ENCODE measurements at places on chromosomes 6 and 20.

DNA sequence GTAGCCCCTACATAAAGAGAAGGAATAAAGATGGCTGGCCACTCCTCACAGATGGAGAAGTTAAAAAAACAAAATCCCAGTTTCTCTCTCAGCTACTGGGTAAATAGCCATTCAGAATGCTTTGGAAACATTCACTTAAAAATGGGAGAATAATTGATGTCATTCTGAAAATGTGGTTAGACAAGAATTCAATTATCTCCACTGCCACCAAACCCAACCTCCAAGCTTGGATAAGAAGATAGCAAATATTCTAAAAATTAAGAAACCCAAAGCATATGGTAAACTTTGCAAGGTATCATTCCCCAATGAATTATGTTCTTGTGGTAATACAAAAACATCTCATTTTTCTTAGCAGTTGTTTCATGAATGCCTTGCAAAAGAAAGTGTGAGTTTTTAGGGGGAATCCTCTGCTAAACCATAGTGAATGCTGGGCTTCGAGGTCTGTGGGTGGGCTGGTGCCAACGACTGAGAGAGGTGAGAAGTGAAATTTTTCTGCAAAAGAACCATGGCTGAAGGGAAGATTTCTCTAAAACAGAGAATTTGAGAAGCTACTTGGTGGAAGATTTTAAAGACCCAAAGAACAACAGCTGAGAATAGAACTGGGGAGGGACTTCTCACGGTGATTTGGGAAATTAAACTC, 497.9 kb upstream of the JARID2 start:
- no peak for DNase-seq

DNA sequence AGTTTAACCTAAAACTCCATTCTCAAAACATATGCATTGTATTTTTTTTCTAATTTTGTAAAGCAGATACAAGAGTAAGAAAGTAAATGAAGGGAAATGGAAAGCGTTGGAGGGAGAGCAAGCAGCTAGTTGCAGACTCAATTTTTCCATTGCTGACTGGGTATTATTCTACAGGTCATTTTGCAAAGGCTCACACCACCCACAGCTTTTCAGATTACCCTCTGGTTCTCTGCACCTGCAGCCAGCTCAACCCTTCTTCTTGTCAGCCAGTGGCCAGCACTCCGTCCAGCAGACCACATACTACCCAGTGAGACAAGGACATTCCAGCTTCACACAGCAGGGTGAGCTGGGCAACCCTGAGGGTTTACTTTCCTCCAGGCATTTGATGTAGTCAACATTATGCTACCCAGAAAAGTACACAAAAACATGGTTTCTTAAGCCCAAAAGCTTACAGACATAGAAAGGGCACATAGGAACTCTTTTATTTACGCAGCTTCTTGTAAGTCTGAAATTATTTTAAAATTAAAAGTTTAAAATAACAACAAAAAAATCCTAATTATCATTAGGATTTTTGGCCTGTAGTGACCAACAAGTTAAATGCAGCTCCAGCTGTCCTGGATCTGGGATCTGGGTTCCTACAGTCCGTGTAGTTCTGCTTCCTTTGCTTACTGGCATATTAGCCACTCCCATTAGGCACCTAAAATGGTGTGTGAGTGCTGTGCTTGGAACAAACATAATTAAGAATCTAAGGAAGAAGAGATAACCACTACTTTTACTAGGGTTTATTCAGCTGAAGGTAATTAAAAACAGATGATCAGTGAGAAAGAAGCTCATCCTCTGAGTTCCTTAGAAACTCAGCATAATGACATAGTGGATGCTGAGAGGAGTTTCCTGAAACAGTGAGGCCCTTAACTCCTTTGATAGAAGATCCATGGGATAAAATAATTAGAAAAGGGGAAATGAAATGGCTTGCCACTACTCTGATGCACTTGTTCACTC, 185.3 kb downstream of the PKHD1 start:
- DNase-seq = no peak

GRCh38 chr20:56716806-56717205, 87.7 kb downstream of the TFAP2C start:
- no peak for DNase-seq

DNA sequence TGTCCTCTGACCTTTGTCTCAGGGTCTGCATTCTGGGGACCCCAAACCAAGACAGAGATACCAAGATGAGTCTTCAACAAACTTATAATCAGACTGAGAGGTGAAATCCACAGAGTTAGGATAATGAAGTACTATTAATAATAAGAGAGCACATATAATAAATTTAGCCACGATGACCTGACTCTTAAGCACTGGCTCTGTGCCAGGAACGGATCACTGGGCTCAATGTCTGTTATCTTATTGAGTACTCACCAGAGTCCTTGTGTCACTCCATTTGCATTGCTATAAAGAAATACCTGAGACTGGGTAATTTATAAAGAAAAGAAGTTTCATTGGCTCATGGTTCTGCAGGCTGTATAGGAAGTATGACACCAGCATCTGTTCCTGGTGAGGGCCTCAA, 18.9 kb upstream of the ITPR3 start:
- no peak for DNase-seq

DNA sequence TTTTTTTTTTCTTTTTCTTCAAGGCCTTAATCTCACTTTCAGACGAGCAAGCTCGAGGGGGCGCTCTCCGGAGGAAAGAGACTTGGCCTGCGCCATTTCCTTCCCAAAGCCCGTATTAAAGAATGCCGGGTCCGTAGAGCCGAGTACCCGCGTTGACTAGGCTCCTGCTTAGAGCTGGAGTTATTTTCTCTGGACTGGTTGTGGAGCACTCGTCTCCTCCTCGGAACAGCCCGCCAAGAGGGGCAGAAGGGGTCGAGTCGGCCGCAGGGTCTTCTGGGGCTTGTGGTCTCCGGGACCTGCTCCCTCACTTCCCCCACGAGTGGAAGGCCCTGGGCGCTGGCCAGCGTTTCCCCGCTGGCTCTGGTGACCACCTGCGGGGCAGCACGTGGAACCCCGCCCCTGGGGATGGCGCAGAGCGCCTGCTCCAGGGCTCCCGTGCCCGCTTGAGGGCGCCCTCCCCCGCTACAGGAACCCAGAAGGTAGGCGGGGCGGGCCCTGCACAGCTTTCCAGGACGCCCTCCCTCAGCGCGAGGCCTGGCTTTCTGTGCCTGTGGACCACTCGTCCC, 2.7 kb upstream of the MEI4 start:
- no peak for DNase-seq

GRCh38 chr6:43242908-43243663, at the start of gene TTBK1:
Gene TTBK1, plus strand, starts transcription at chr6:43243481. Its CDS starts 3,180 bp downstream, at chr6:43246661.
- DNase-seq = no peak

DNA sequence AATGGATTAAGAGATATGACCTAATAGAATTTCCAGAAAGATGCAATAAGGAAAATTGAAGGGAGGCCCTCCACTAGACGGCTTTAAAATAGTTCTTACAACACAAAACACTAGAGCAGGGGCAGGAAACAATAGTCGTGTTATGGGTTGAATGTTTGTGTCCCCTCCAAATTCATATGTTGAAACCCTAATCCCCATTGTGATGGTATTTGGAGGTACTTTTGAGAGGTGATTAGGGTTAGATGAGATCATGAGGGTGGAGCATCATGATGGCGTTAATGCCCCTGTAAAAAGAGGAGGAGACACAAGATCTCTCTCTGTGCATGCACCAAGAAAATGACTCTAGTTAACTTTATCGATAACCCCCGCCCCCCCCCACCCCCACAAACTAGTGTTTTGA, 104.0 kb upstream of the HMGN3 start:
- DNase-seq = no peak

GRCh38 chr6:136643850-136644596, 93.8 kb upstream of the MAP7 start:
- peak; percentile 64 for DNase-seq

- peak; percentile 9 for DNase-seq
Measured at GRCh38 chr6:80605165-80605989, 498.9 kb downstream of the BCKDHB start.

DNA sequence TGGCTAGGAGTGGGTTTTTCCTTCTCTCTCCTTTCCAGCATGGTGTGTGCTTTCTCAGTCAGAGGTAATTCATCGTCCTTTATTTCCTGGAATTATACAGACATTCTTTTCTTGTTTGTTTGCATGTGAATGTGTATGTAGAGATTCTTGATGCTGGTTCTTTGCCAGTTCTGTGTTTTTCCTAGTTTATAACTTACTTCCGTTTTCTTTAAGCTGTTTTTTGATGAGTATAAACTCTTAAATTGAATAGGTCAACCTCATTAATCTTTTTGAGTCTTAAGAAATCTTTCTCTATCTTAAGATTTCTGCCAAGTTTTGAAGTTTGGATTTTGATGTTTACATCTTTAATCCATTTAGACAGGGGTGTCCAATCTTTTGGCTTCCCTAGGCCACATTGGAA, 38.7 kb downstream of the IGF2R start:
- DNase-seq = no peak

- DNase-seq = peak; percentile 79
Measured at GRCh38 chr6:159134701-159135364, 34.4 kb upstream of the FNDC1 start.

DNA sequence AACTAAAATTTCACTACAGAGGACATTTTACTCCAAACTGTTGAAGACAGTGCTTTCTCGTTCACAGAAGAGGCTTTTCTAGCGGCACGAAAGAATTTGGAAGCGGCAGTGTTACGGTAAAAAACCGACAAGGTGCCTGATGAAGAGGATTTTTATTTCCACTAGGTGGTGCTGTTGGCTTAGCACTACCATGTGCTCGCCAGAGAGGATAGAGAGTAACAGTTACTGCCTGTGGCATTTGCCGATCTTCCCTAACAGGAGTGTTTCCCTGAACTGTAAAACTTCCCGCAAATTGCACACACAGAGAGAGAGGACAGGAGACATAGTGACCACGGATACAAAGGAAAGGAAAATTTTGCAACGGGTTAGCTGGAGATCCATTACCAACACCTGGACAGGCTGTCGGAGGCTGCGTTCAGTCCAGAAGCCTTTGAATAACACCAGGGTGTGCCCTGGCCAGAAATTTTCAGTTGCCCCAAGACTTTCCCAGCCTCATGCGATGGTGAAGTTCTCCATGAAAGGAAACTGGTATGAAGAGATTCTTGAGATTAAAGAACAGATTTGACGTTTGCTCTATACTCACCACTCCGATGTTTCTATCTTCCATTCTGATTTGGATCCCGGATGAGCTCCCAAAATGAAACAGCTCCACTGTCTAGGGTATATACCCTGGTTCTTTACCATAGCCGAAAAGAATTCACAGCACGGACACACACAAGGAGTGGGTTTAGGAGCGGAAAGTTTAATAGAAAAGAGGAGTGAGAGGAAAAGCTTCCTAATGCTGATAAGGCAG, 48.1 kb downstream of the HLA-DPB1 start:
- no peak for DNase-seq

GRCh38 chr6:17454316-17455005, 61.1 kb downstream of the CAP2 start:
- DNase-seq = no peak

DNA sequence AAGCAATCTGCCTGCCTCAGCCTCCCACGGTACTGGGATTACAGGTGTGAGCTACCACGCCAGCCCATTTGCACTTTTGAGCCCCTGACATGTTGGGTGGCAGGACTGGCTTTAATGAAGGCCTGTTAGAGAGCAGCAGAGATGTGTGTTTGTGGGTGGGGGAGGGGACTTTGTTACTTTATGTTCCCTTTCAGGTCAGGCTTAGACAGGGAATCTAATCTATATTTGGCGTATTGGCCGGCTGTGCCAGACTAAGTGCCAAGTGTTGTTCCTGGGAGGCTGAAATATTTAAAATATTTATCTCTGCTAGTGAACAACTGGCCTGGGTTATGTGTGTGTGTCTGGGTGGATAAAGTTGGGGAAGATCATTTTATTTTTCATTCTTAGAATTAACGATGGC, 6.1 kb downstream of the GMPR start:
- no peak for DNase-seq

GRCh38 chr6:108156938-108157233, 8.9 kb upstream of the NR2E1 start:
- DNase-seq = no peak

GRCh38 chr6:51678905-51679620, 408.4 kb downstream of the PKHD1 start:
- DNase-seq = no peak

DNA sequence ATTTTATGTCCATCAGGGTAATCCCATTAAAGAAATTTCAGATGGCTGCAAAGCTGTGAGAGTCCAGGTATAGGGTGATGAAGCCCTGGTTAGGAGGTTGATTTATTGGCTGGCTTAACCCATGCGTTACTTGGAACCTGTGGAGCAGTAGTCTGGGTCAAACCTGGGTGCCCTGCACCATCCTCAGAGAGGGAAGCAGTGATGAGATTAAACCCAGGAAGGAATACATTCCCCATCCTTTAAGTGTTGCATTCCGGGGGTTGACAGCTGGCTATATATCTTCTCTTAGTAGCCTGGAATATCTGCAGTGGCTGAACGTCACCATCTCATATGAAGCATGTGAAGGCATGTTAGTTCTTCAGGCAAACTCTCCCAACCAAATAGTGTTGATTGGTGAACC, 44.9 kb upstream of the JAG1 start:
- DNase-seq = no peak

GRCh38 chr20:24755411-24755922, 193.6 kb upstream of the CST7 start:
- no peak for DNase-seq

- no peak for DNase-seq
Measured at GRCh38 chr6:106300944-106301343, 24.6 kb downstream of the ATG5 start.

- DNase-seq = no peak
Measured at GRCh38 chr20:64210656-64211369, 44.7 kb upstream of the PCMTD2 start.

DNA sequence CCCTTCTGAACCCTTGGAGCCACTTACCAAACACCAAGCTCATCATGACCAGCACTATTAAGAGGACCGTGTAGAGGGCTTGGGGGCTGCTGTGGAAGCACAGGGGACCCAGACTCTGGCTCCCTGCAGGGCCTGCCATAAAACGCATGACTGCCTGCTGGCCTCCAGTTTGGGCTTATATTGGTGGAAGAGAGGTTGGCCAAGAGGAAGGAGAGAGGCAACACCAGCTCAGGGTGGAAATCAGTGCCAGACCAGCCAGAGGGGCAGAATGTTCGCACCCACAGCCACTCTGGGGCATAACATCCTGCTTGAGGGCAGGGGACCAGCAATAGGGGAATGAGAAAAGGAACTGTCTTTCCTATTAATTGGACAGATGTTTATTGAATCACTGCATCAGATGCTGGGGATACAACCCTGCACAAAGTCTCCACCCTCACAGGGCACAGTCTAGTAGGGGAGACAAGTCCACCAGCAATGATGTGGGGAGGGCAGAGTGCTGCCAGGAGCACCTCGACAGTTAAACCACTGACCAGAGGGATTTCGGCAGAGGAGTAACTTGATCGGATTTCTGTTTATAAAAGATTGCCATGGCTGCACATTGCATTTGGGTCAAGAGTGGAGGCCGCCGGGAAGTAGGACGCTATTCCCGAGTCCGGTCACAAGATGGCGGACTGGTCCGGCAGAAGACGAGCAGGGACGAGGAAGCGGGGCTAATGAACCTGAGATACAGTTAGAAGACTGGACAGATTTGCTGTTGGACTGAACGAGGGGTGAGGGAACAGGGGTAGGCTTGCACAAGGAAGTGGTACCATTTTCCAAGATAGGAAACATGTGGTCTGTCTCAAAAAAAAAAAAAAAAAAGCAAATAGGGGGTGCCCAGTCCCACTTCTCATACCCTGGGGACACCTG, at the start of gene LY6G5C:
Gene LY6G5C, minus strand, starts transcription at position 842 of the 909 bp plus-strand sequence. Its CDS starts 694 bp downstream, at position 148.
- DNase-seq = peak; percentile 51

Measured in naive B cell (primary cell).